ENCODE measurements at places on chromosomes 3 and 15.

DNA sequence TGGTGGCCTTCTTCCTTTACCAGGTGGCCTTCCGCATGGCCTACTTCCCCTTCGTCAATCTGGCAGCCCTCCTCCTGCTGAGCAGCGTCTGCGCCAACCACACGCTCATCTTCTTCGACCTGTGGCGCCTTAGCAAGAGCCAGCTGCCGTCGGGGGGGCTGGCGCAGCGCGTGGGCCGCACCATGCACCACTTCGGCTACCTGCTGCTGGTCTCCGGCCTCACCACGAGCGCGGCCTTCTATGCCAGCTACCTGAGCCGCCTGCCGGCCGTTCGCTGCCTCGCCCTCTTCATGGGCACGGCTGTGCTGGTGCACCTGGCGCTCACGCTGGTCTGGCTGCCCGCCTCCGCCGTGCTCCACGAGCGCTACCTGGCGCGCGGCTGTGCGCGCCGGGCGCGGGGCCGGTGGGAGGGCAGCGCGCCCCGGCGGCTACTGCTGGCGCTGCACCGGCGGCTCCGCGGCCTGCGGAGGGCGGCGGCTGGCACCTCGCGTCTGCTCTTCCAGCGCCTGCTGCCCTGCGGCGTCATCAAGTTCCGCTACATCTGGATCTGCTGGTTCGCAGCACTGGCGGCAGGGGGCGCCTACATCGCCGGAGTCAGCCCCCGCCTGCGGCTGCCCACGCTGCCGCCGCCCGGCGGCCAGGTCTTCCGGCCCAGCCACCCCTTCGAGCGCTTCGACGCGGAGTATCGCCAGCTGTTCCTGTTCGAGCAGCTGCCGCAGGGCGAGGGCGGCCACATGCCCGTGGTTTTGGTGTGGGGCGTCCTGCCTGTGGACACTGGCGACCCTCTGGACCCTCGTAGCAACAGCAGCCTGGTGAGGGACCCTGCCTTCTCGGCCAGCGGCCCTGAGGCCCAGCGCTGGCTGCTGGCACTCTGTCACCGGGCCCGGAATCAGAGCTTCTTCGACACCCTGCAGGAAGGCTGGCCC is 9.9 kb downstream of the DISP2 start:
- DNase-seq = peak; percentile 88

- DNase-seq = no peak
Measured at GRCh38 chr3:15805756-15806266, 8.0 kb upstream of the ANKRD28 start.

DNA sequence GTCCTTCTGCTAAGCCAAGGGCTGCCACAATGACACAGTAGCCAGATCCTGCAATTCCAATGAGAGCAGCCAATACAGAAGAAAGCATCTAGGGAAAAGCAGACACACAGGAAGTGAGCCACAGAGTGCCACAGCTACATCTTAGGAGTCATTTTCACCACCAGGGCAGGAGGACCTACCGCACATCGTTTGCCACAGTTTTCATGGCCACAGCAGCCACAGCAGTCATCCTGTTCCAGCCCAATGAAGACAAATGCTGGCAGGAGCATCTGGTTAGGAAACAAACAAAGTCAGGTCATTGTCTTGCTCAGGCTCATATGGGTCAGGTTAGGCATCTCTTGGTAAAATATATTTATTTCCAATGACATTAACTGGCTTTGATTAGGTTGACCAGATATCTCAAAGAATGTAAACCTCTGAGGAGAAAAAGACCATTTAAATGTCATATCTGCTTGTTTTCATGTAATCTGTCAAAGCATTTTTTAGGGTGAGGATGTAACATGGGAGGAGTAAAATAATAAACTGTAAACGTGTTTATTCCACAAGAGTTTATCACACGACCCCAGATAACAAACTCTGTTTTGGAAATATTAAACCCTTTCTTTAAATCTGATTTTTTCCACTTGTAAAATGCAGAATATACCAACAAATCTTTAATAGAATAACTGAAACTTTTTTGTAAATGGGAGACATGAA is 1.8 kb downstream of the TM4SF1 start:
- DNase-seq = peak; percentile 61

GRCh38 chr3:150183678-150184425 is 213.2 kb upstream of the PFN2 start:
- peak; percentile 68 for DNase-seq

DNA sequence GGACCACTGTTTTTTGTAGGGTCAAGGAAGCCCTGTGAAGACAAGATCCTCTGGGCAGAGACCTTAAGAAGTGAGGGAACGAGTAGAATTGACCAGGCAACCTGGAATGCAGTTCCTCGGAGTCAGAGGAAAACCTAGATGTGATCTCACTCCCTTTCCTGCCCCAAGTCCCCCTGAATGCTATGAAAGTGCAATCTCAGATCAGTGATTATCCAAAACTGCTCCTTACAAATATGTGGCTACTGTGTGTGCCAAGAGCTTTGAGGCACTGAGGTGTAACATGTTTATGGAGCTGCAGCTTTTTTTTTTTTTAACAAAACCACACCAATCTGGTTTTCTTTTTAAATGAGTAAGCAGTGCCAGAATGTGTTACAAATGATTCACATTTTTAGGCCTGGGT is 35.8 kb downstream of the THSD4 start:
- DNase-seq = peak; percentile 74

DNA sequence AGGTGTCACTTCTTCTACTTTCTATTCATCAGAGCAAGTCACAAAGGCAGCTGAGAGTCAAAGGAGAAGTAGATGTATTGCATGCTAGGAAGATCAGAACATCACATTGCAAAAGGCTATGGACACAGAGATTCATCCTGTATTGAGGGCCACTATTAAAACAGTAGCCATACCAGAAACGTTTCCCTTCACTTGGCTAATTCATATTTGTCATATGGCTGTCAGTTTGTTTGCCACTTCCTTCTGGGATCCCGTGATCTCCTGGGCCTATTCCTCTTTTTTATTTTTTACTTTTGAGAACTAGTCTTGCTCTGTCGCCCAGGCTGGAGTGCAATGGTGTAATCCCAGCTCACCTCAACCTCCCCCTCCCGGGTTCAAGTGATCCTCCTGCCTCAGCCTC is 184.0 kb upstream of the SATB1 start:
- no peak for DNase-seq

- DNase-seq = peak; percentile 44
Measured at GRCh38 chr15:53548236-53548635, 211.2 kb downstream of the WDR72 start.

GRCh38 chr3:172848910-172849309 is 98.4 kb downstream of the ECT2 start:
- peak; percentile 17 for DNase-seq

DNA sequence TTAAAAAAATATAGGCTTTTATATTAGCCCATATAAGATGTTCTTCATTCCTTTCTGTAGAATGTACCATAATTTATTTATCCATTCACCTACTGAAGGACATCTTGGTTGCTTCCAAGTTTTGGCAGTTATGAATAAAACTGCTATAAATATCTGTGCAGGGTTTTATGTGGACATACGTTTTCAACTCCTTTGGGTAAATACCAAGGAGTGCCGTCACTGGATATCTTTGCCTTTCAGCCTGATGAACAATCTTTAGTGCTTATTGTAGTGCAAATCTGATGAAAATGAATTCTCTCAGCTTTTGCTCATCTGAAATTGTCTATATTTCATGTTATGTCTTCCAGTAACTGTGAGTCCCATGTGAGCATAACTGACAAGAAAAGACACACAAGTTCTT is 26.6 kb upstream of the BLM start:
- no peak for DNase-seq

GRCh38 chr3:129491794-129492193 is 36.6 kb upstream of the RHO start:
- DNase-seq = no peak

GRCh38 chr3:55595420-55595819 is 108.3 kb upstream of the WNT5A start:
- no peak for DNase-seq

- no peak for DNase-seq
Measured at GRCh38 chr3:187982142-187982541, 171.8 kb upstream of the LPP start.

- no peak for DNase-seq
Measured at GRCh38 chr3:137259089-137259488, 301.3 kb downstream of the IL20RB start.

DNA sequence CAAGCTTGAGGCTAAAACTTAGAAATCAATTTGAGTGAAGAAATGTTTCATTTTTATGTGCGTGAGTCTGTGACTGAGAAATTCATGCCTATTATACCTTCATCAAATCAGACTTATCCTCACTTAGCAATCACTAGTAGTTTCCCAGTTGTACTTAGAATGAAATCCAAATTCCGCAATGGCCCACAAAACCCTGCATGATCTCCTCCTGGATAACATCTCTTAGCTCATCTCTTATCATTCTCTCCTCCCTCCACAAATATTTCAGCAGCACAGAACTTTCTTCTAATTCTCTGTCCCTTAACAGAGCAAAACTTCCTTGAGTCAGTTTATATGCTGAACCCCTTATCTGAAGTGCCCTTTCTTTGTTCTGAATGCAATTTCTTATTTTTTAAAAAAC is 198.8 kb upstream of the TGFBR2 start:
- no peak for DNase-seq

GRCh38 chr15:75650908-75651809 is 3.4 kb downstream of the SNX33 start:
- DNase-seq = no peak

DNA sequence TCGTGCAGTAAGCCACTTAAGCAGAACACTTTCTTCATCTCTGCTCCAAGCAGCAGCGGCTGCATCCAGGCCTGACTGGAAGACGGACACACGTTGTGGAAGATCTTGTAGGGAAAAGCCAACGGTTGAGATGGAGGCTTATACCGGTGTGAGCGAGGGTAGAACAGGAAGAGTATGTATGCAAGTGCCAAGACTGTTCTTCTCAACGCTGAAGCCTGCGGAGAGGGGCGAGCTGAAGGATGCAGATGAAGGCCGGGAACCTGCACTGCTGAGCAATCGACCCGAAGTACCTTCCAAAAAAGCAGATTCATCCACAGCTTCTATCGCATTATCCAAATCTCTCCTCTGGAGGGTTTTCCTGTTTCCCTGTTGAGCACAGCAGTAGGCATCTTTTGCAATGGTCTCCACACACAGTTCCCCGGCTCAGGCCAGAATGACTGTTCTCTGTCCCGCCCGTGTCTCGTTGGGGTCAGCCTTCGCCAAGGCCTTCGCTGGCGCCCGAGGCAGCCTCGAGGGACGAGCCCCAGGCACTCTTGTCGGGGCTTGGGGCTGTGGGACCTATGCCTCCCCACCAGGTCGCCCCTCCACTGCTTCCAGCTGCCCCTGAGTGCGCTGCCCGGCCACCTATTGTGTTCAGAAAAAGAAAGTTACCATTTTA is 22.2 kb upstream of the DYNC1LI1 start:
- no peak for DNase-seq
